EH (cell line): ENCODE measurements at places on chromosomes 11 and 22.

- no peak for DNase-seq
Observed at GRCh38 chr11:32262367-32262766, 171.5 kb downstream of the RCN1 start.

DNA sequence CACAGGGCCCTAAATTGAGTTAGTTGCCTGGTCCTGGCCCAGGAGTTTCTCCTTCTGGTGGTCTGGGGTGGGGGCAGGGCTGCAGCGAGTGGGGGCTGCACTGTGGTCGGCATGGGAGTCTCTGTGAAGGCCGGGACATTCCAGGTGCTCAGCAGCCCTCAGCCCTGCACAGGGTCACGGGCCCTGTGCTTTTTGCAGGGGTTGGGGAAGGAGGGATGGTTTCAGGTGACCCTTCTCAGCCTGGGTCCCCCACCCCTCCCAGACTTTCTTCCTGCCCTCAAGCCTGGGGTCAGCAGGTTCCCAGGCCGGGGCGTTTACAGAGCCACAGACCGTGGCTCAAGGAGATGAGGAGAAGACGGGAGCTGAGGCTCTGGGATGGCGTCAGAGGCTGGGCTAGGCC, 7.8 kb downstream of the EMID1 start:
- no peak for DNase-seq

GRCh38 chr11:123799438-123799837, 6.7 kb downstream of the OR6M1 start:
- DNase-seq, result no peak

DNA sequence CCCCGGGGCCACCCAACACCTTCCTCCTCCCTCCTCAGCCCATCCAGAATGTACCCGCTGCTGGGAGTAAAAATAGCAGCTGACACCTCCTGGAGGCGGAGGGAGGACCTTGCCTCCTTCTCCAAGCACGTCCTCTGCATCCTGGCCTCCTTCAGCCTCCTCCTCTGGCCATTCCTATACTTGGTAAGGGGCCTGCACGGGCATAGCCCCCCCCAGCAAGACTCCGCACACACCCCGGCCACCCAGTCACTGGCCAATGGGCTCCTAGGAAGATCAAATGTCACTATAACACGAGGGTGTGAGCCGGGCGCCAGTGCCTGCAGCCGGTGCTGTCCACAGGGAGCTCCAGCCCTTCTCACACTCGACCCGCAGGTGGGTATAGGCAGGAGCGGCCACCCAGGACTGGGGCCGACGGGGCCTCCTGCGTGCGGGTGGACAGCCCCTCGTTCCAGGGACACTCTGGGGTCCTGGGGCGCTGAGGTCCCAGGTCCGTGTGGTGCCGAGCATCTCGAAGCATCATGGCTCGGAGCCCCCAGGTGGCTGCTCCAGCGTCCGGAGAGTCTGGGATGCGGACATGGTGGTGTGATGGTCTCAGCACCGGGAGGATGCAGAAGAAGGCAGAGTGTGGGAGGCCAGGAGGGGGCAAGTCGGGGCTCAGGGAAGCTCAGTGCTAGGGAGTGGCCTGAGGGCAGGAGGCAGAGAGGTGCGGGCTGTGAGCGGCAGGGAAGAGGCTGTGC, at the start of gene TNNT3:
TSS of gene TNNT3 (plus strand) at position 313 of the 737 bp plus-strand sequence. CDS start 3,172 bp downstream, outside the sequence.
- no peak for DNase-seq

GRCh38 chr22:29146091-29146560, 59.6 kb upstream of the EMID1 start:
- no peak for DNase-seq

DNA sequence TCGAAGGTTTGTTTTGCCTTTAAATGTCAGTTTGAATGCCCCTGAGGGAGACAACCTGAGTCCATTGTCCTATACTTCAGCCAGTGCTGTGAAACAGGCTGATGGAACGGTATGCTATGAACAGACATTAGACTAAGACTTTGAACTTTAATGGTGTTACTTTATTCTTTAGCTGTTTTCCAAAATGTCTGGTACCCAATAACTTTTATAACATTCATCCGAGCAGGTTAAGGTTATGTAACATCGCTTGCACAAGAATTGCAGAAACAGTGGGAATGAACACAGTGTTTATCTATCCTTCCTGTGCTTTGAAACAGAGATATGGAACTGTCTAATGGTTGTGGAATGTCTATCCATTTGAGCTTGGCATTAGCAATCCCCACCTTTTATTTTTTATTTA, 12.5 kb upstream of the PTS start:
- DNase-seq, result no peak

- peak; percentile 33 for DNase-seq
Observed at GRCh38 chr11:77503006-77503405, 29.1 kb upstream of the PAK1 start.

GRCh38 chr11:113991718-113992458, 17.0 kb downstream of the HTR3A start:
- peak; percentile 31 for DNase-seq

DNA sequence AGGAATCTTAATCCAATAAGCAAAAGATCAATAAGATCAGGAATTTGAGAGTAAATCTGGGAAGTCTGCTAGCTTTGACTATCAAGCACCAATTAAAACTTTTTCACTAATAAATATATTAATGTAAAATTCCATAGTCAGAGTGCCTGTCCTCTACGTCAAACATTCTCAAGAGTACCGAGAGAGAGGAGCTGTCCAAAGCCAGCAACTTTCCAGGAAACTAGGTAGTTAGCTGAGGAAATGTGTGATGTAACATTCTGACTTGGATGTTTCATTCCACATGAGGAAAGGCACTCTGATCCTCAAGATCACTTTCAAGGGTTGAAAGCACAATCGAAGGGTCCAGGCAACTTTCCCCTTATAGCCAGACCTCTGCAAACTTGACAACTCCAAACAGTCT, 113.2 kb downstream of the STK33 start:
- DNase-seq, result no peak

DNA sequence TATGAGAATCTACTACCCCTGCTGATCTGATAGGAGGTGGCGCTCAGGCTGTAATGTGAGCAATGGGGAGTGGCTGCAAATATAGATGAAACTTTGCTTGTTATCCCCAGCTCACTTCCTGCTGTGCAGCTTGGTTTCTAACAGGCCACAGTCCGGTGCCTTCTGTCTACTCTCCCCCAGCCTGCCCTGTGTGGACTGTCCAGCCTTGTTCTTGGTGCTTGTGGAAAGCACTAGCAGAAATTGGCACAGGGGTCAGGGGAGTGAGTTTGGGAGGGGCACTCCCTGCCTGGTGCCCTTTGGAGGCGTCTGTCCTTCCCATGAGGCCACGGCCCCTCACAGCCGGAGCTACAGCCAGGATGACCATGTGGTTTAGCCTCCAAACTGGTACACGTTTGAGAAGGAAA, 14.3 kb downstream of the MOV10L1 start:
- DNase-seq, result no peak

GRCh38 chr11:130603335-130603906, 155.0 kb downstream of the ADAMTS15 start:
- DNase-seq, result no peak

DNA sequence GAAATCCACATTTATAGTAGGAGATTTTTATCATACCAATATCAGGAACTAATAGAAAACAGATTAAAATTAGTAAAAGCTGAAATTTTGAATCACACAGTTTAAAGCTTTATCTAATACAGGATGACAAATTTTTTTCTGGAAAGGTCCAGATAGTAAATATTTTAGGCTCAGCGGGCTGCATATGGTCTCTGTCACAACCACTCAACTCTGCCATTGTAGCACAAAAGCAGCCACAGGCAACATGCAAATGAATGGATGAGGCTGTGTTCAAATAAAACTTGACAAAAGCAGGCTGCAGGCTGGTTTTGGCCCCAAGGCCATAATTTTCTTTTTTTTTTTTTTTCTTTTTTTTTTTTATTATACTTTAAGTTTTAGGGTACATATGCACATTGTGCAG, 108.2 kb upstream of the CCDC90B start:
- DNase-seq, result no peak

DNA sequence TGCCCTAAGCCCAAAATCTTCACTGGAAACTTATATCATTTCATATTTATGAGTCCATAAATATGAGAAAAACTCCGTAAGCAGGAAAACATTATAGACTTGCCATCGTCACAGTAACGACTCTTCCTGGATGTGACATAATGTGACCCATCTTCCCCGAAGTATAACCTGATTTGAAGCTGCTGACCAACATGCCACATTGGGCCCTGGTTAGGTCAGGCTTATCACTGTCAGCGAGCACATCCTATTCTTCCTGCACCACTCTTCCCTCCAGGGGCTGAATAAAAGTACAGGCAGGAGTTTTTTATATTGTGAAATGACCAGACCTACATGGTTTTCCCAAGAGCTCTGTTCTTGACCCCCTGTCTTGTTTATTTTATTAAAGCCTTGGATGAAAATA, 12.1 kb upstream of the BLID start:
- no peak for DNase-seq

- no peak for DNase-seq
Observed at GRCh38 chr11:3036419-3036818, 20.8 kb downstream of the CARS1 start.

DNA sequence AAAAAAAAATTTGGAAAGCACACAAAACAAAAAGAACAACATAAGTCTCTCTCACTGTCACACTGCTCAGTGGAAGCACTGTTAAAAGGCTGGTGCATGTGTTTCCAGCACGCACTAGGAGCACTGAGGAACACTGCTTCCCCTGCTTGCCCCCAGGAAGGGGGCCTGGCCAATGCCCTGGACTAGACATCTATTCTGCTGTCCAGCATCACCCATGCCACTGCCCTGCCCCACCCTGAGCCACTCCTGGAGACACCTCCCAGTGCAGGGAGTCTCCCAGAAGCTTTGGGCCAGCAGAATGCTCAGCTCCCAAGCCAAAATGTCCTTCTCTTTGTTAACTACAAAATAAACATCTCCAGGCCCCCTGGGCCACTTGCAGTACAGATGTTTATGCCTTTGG, 49.7 kb upstream of the EMID1 start:
- DNase-seq, result no peak

DNA sequence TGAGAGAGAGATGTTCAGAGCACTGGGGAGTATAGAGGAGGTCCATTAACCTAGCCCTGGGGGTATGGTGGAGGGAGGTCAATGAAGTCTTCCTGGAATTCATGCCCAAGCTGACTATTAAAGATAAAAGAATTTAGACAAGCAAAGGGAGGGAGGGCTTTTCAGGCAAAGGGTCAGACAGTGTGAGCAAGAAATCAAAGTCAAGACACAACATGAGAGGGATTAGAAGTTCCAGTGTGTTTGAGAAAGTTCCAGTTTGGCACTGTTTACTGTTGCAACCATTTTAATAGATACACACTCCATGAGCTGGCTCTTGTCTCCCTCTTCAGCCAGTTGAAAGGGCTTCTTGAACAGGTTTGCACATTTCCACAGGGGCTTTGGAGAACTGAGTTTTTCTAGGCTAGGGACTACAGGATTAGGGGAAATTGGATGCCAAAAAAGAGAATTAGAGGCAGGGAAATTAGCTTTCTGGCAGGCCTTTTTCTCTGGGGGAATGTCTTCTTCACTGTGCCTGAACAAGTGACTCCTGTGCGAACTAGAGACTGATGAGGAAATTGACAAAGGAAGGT, 14.7 kb upstream of the NNMT start:
- DNase-seq, result peak; percentile 60

GRCh38 chr11:133978794-133979193, 22.0 kb upstream of the IGSF9B start:
- DNase-seq, result peak; percentile 34

DNA sequence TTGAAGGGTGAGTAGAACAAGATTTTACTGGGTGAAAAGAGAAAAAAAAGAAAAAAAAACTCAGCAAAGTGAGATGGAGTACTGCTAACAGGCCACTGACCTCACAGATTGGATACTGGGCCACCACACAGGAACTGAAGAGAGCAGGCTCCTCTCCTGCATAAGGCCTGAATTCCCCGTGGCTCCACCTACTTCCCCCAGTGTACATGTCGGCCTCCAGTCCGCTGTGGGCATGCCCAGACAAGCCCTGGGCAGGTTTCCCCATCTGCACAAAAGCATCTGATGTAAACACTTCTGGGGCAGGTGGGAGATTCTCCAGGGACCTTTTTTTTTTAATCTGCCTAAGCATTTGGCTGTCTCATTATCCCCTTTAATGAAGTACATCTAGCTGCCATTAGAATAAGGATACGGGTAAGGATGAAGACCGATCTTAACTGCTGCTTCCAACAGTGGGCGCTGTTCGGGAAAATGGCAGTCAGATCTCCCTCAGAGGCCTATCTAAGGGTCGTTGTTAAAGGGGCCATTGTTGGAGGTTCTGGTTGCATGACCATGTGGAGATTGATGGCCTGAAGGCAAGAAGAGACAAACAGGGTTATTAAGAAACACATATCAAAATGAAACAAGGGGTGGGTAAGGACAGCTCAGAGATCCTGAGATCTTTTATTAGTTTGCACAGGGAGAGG, 48.5 kb downstream of the MS4A13 start:
- no peak for DNase-seq
